Vagina (tissue), 2 donors: ENCODE measurements at places on chromosomes 6 and 20. TPM values are rescaled to one million over a fixed set of nuclear protein-coding genes. Genes with fewer than 3 reads are reported as not detected.

Gene BEND3
- 2.0 TPM for total RNA-seq

GRCh38 chr6:112877134-112878100 lies 530.3 kb downstream of the RFPL4B start:
- H3K36me3 ChIP-seq = no peaks in the 10 kb centered on the region
- H3K4me3 ChIP-seq = no peak overlapping the region
- no peak overlapping the region for H3K27ac ChIP-seq
- peaks cover 11% of the 10 kb centered on the region for H3K4me1 ChIP-seq
- no peak for DNase-seq
- H3K27me3 ChIP-seq = no peaks in the 10 kb centered on the region

DNA sequence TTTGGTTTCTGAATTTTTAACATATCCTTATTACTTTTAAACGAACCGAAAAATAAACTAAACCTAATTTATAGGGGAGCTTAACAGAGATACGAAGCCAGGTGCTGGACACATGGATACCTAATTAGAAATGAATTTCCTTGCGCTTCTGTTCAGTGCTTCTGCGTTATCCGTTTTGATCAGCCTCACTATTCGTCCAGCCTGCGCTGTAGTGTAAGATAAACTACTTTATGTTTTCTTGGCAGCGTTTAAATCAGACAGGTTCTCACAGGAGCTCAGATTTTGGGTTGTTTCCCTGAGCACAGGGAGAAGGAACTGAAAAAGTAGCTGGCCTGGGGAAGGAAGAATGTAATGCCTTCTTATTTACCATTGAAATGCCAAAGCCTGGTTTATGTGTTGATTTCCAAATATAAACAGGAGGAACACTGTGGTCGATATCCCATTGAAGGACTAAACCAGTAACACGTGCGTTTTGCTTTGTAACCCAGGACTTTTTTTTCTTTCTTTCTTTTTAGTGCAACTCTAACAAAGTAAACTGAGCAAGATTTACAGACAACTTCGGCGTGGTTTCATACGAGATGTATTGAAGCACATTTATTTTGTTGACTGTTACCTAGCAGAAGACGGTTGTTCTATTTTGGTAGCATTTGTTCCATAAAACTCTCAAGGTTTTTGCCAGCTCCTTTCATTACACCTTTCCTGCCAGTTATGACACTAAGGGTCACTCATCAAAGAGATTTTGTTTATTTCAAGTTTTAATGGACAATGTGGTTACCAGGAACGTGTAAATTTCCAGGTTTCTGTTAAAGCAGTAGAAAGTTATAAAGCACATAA lies 214.8 kb upstream of the HEY2 start:
- no peaks in the 10 kb centered on the region for H3K27me3 ChIP-seq
- no peak overlapping the region for H3K27ac ChIP-seq
- DNase-seq = no peak
- no peaks in the 10 kb centered on the region for H3K36me3 ChIP-seq
- H3K4me1 ChIP-seq = no peaks in the 10 kb centered on the region
- H3K4me3 ChIP-seq = no peak overlapping the region

DNA sequence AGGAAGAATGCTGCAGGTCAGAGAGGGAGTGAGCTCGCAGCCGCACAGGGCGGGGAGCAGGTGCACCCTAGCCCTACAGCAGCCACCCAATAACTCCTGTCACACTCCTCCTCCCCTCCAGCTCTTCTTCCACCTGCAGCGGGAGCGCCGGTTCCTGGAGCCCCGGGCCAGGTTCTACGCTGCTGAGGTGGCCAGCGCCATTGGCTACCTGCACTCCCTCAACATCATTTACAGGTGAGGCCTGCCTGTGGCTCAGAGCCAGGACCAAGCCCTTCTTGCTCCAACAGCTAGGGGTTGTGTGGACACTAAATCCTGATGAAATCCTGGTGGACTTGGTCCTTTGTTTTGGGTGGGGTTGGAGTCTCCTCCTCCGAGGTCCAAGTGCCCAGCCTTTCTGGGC lies 11.7 kb downstream of the SGK2 start:
- H3K36me3 ChIP-seq = no peaks in the 10 kb centered on the region
- no peaks in the 10 kb centered on the region for H3K27me3 ChIP-seq
- no peak for DNase-seq
- no peak overlapping the region for H3K4me3 ChIP-seq
- H3K4me1 ChIP-seq = no peaks in the 10 kb centered on the region

DNA sequence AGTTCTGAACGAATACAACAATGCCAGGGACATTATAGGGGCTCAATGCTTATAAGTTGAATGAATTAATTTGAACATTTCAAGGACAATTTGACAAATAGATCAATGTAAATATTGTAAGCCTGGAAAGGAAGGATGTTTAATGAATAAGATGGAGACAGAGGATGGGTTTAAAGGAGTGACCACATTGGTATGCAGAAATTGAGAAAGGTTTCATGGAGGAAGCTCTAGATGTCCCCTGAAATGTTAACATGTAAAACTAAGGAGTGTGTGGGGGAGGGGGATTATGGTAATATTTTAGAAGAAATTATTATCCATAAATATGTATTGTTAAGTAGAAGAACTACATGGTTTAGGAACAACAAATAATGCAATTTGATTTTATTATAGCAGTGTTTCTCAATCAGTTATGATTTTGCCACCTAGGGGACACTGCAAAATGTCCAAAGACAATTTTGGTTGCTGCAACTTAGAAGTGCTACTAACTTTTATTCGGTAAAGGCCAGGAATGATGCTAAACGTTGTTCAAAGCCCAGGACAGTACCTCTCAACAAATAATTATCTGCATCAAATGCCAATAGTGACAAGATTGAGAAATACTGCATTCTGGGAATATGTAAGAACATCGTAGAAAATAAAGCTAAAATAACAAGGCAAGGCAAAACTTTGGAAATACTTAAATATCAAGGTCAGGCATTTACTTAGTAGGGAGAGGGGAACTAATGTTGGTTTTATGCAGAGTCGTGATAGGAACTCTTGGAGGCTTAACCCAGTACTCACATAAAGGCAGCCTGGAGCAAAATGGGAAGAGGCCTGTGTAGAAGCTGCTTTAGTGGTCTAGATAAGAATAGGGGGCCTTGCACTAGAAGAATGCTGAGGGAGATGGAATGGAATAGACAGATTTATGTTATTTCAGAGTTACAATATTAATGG lies 686.9 kb upstream of the CITED2 start:
- H3K4me1 ChIP-seq = peaks cover 17% of the 10 kb centered on the region
- no peak overlapping the region for H3K4me3 ChIP-seq
- no peak for DNase-seq
- H3K36me3 ChIP-seq = no peaks in the 10 kb centered on the region

DNA sequence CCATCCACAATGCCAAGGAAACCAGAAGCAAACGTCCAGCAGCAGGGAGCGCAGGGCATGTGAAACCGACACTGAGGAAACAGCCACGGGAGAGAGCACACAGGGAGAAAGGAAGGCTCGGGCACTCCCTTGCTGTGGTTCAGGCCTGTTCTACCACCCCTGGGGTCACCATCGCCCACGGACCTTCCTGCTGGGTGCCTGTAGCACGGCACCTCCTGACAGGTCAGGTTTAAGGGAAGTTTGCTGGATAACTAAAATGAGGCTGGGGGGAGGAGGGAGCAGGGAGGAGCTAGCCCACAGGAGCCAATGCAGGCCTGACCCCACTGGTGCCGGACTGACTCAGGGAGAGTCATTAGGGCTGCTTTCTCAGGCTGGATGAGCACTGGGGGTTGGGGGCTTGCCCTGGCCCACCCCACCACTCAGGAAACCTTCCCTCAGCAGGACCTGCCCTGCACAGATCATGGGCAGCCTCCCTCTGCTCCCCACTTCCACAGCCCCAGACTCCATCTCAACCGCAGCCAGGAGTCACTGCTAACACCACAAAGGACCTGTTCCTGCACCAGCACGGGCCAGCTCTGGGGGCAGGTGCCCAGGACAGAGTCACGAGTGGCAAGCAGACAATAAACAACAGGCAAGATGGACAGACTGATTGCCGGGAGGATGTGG lies 2.3 kb downstream of the UCKL1 start:
- peak overlapping the region; percentile 97 for H3K27ac ChIP-seq
- no peak for DNase-seq
- no peak overlapping the region for H3K4me3 ChIP-seq
- peaks cover 84% of the 10 kb centered on the region for H3K4me1 ChIP-seq

- no peak for DNase-seq
- no peak overlapping the region for H3K4me3 ChIP-seq
- H3K27ac ChIP-seq = no peak overlapping the region
- H3K36me3 ChIP-seq = no peaks in the 10 kb centered on the region
- peaks cover 5% of the 10 kb centered on the region for H3K4me1 ChIP-seq
These were observed 60.4 kb upstream of the QKI start for GRCh38 chr6:163354085-163354484.

Gene DNMT3B
- 1.2 TPM for total RNA-seq

DNA sequence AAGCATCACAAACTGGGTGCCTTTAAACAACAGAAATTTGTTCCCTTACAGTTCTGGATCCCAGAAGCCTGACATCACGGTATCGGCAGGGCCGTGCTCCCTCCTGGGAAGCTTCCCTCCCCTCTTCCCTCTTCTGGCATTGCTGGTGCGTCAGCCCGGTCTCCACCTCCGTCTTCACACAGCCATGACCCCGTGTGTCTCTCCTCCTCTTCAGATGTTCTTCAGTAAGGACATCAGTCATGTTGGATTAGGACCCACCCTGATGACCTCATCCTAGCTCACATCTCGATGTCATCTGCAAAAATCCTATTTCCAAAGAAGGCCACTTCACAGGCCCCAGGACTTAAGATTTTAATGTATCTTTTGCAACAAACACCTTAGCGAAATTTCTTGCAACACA lies 38.4 kb upstream of the TBXT start:
- no peak overlapping the region for H3K4me3 ChIP-seq
- no peaks in the 10 kb centered on the region for H3K36me3 ChIP-seq
- no peaks in the 10 kb centered on the region for H3K27me3 ChIP-seq
- DNase-seq = no peak
- H3K27ac ChIP-seq = no peak overlapping the region
- H3K4me1 ChIP-seq = no peaks in the 10 kb centered on the region

Gene NKAIN4
- not detected for total RNA-seq

DNA sequence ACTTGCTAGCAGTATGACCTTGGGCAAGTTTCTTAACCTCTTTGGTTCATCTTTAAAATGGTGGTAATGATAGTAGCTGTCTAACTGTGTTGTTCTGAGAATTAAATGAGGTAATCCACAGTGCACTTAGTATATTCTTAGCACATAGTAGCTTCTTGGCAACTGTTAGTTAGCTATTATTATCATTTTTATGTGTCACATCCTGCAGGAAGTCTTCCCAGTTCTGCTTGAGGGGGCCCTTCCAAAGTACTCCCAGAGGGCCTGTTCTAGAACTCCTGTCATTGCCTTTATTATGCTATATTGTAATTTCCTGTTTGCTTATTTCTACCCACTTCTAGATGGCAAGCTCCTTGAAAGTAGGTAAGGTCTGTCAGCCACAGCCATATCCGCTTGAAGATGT lies 30.6 kb downstream of the ANKS1A start:
- peaks cover 18% of the 10 kb centered on the region for H3K4me1 ChIP-seq
- no peak overlapping the region for H3K27ac ChIP-seq
- DNase-seq = no peak

GRCh38 chr6:30754631-30755030 lies 10.3 kb upstream of the IER3 start:
- no peak overlapping the region for H3K4me3 ChIP-seq
- H3K27me3 ChIP-seq = no peaks in the 10 kb centered on the region
- H3K27ac ChIP-seq = no peak overlapping the region
- no peaks in the 10 kb centered on the region for H3K36me3 ChIP-seq
- H3K4me1 ChIP-seq = peaks cover 39% of the 10 kb centered on the region
- no peak for DNase-seq
